ENCODE measurements at places on chromosomes 4 and X.

DNA sequence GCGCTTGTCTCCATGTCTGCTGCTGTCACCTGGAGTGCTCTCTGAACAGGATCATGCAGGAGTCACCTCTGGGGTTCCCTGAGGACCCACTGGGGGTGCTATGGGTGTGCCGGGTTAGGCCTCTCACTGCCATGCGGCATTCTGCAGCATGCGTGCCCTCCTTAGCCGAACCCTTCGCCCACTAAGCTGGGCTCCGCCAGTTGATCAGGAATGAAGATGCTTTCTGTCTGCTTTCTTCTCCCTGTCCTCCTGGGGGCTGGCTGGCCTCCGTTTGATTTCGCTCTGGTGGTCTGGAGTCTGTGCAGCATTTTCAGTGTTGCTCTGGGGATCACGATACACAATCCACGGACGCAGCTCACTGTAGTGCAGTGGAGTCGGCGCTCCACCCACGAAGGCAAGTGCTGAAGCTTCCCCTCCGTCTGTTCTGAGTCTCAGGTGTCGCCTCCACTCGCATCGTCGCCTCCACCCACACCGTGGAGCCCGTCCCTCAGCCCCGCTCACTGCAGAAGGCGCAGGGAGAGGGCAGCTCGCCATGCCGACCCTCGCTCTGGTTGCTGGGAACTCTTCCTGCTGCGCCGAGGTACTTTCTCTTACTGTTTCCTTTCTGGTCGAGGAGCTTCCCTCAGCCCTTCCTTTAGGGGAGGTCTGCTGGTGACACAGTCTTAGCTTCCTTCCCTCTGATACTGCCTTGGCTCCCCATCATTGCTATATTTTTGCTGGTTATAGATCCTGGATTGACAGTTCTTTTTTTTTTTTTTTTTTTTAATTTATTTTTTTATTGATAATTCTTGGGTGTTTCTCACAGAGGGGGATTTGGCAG, 29.2 kb downstream of the LETM1 start:
- DNase-seq, result no peak

- no peak for DNase-seq
These were observed 877 bp downstream of the JAKMIP1 start for GRCh38 chr4:6199422-6199921.

DNA sequence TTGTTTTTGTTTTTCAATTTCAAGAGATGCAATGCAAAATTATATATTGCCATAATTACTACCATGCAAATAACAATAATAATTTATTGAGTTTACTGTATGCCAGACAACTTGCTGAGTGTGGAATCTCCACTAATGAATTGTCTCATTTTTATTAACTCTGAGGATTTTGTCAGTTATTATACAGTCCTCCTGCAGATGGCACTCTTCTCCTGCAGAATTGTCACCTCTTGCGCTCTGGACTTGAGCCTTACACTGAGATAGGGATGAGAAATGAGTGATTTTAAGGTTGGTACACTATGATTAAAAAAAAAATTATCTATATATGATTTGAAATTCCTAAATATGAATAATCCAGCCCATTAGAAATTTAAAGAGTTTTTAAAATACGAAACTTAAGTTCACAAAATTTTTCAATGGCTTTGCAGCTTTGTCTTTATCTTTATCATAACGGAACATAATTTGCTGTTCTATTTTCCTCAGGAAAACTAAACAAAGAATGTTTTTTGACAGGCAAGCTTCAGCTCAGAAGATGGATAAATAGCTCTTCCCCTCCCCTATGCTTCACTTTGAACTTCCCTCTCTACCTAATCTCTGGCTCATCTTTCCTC, 12.7 kb upstream of the PAQR3 start:
- DNase-seq, result no peak

DNA sequence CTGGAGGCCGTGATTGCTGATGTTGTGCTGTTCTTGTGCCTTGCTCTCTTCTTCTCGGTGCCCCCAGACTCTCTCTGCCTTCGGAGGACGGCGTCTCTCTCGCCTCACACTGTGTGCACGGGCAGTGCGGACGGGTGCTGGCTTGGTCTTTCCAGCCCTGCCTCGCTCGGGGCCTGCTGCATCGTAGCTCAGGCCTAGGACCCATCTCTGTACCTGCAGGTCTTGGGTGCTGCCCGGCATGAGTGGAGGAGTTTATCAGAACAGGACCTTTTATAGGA, 18.2 kb downstream of the RGS12 start:
- no peak for DNase-seq

GRCh38 chr4:75963558-75963957, 22.7 kb upstream of the NAAA start:
- no peak for DNase-seq

- DNase-seq, result no peak
These were observed 6.8 kb upstream of the FGF2 start for GRCh38 chr4:122819708-122820449.

DNA sequence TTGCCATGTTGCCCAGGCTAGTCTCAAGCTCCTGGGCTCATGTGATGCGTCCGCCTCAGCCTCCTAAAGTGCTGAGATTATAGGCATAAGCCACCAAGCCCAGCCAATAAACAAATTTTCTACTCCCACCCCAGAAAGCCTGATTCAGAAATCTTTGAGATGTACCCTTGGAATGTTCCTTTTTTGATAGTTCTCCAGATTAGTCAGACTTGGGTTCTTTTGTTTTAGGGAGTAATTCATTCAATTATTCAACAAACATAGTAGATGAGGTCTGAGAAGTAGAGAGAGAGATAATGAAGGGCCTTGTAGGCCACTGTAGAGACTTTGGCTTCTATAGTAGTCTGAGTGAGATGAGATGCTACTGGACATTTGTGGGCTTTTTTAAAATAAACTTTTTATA, 27.8 kb downstream of the RP2 start:
- no peak for DNase-seq

DNA sequence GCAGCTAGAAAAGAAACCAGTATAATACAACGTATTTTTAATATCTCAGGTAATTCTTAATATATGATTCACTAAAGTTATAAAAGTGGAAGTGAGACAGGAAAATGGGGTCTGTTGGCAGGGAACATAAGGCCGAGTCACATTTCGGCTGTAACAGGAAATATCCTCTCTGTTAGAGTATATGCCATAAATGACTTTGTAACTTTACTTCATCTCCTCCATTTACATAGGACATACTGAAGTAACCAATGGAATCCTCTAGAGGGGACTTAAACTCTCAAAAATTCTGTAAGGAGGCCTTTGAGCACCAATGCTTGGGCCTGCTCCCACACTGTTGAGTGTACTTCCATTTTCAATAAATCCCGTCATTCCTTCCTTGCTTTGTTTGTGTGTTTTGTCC, 71.3 kb downstream of the ANKRD17 start:
- no peak for DNase-seq

GRCh38 chr4:153514688-153515426, 48.7 kb downstream of the TMEM131L start:
- DNase-seq, result no peak

DNA sequence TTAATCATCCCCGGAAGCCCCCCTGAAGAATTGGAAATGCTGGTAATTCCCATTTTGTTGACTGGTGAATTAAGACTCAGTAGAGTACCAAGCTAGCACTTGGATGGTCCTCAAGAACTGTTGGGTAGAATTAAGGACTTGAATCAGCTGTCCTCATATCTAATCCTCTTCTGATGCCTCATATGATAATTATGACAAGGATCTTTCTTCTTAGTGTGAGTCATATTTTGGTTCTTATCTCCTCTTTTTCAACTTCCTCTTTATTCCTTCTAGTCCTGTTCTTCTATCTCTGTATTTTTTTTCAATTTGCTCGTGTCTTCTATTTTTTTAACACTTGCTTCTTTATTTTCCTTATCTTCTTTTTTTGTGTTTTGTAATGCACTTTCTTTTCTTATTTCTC, 206.3 kb upstream of the ANXA3 start:
- no peak for DNase-seq

- DNase-seq, result no peak
These were observed 82.0 kb downstream of the ADAMTS3 start for GRCh38 chr4:72486991-72487390.

- DNase-seq, result no peak
These were observed 73.8 kb downstream of the KIT start for GRCh38 chr4:54731552-54731951.

Data from occipital lobe (tissue), 3 donors.